ENCODE measurements at places on chromosomes 5 and 9.

- no peak for DNase-seq
These were observed 31.8 kb upstream of the GRAMD2B start for GRCh38 chr5:126391386-126391785.

- no peak for DNase-seq
These were observed 45.3 kb upstream of the DENND4C start for GRCh38 chr9:19185191-19185590.

DNA sequence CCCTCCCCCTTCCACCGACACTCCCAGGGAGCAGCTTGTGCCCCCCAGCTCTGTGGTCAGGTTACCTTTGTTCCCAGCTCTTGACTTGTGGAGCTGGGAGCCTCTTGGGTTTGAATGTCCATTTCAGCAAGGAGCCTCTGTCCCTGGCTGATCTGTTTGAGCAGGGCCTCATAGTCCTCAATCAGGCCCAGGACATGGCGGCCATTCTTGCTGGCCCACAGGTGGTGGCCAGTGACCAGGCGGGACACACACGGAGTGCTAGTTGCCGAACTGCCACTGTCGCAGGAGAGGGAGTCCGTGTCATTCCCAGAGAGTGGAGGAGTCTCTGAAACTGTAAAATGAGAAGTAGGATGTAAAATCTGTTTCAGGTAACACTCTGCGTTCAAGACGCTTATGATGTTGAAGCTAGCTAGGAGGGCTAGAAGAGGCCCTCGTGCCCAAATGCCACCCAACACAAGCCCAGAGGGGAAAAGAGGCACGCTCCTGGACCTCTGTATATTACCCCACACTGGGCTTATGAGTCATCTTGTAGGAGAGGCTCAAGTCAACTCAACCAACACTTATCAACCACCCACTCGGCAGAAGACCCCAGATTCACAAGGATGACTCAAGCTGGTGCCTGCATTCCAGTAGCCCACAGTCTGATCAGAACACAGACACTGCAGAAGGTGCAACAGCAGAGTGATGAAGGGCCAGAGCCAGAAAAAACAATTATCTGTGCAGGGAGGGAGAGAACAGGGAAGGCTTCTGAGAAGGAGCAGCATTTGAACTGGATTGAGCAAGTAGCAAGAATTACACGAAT lies 177.0 kb downstream of the CDK5RAP2 start:
- DNase-seq: peak; percentile 99

GRCh38 chr5:107424491-107424890 lies 246.2 kb downstream of the EFNA5 start:
- no peak for DNase-seq

GRCh38 chr9:93580654-93581380 lies 4.4 kb downstream of the PHF2 start:
- DNase-seq: no peak

- peak; percentile 78 for DNase-seq
These were observed 34.6 kb upstream of the WDR38 start for GRCh38 chr9:124818431-124819281.

DNA sequence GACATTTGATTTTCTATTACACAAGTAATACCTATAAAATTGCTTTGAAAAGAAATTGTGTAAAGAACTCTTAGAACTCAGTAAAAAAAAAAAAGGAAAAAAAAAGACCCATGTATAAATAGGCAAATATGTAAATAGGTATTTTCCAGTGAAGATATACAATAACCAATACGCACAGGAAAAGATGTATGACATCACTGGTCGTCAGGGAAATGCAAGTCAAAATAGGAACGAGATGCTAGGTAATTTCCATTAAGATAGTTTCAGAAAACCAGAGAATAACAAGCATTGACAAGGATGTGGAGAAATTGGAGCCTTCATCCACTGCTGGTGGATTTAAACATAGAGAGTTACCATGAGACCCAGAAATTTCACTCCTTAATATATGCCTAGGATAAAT lies 708.8 kb downstream of the MTRR start:
- peak; percentile 3 for DNase-seq

DNA sequence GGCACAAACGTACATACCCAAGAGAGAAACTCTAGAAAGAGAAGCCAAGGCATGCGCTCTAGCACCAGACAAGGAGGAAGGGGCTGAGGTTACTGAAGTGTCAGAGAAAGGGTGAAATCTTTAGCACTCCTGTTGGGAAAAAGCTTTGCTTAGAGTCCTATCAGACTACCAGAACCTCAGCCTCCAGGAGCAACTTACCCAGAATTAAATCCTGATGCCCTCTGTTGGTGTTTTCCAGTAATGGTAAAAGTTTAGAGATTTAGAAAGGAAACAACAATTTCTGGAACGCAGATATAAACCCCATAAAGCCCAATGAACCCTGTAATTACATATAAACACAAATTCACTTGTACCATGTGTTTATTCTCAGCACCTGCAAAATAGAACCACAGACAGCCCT lies 33.2 kb upstream of the ASTN2 start:
- peak; percentile 2 for DNase-seq

GRCh38 chr9:90393365-90394152 lies 249.1 kb downstream of the DIRAS2 start:
- no peak for DNase-seq
